ENCODE measurements at places on chromosomes 1 and 21.

- DNase-seq = no peak
Observed at GRCh38 chr1:118504221-118504644, 319.2 kb upstream of the SPAG17 start.

DNA sequence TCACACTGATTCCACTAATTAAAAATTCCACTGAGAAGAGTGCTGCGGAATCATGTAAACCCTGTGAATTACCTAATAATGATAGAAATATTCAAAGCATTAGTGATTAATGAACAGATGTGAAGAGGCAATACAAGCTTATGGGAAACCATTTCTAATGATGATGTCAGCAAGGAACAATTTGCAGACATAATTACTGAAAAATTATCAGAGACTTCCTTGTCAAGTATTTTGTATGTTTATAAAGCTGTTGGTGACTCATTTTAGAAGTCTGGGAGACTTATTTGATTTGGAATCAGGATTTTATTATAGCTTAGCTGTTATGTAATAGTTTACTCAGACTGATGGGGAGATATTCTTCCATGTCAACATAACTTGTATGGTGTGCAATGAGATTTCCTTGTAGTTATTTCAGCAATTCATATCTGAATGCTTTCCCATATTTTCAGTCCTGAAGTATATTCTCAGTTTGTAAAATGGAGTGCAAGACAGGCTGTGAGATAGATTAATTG, 135.5 kb downstream of the TGFB2 start:
- no peak for DNase-seq

DNA sequence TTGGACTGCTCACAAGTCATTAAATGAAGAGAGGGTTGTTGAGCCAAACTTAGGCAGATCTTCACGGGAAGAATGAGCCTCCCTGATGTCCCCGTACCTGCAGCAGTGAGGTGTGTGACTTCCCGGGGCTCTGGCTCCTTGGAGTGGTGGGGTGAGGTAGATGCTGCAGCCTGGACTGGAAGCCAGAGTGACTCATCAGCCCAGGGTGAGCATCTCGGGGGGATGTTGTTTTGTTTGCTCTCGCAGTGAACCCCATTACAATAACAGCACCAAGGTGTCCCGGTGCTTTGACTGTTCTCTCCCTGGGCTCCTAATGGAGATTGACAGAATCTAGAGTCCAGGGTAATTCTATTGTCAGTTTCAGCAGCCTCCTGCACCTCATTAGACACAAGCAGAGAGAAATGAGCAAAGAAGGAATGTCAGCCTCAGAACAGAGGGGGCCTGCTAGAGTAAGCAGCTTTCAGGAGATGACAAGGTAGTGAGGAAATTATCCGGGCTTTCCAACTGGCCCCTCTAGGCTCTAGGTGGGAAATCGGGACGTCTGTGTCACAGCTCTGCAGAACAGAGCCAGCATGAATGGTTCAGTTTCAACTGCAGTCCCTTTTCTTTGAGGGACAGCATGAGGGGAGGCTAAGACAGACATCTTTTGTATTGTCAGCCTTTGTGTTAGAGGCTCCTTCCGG, 36.0 kb upstream of the LRRN2 start:
- DNase-seq = no peak

DNA sequence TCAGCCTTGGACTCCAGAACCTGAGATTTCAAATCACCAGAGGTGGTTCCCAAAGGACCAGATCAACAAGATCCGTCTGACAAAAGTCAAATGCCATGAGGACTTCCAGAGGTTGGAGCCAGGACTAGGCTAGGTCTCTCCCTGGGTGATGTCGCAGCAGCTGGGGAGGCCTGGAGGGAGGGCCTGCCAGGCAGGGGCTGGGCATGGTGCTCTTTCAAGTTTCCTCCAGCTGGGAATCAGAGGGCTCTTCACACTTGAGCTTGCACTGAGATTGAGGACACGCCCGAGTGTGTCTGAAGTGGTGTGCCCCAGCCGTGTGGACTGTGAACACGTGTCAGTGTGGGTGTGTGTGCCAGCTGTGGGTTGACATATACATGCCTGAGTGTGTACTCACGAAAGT, 21.3 kb upstream of the RSPO1 start:
- no peak for DNase-seq

DNA sequence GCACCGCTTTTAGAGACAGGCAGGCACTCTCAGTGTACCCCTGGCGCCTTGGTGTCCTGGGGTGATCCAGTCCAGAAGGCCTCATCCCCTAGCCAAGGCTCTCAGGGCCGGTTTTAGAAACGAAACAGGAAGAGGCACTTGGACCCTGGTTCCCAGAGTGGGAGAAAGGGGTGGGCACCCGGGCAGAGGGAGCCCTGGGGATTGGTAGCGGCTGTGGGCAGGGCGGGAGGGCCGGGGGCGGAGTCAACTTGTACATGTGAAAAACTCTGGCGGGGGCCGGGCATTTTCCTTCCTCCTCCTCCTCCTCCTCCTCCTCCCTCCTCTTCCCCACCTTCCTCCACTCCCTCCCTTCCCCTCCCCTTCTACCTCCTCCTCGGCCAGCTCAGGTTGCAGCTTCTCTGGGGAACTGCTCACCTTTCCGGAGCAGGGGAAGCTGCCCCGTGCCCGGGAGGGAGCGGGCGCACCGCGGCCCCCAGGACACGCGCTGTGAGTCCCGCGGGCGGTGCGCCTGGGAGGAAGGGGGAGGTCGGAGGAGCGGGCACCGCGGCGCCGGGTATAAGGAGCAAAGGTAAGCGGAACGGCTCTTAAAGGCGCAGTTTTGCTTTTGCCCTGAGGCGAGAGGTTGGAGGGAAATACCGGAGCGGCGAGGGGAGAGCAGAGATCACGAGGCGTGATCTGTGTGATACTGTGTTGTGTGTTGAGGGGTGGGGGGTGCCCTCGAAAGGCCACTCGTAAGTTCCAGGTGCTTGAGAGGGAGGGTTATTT, at the start of gene CDK18:
CDK18 (plus strand) TSS at position 359 of the 765 bp plus-strand sequence. CDS start 18,499 bp downstream, outside the sequence.
- no peak for DNase-seq

DNA sequence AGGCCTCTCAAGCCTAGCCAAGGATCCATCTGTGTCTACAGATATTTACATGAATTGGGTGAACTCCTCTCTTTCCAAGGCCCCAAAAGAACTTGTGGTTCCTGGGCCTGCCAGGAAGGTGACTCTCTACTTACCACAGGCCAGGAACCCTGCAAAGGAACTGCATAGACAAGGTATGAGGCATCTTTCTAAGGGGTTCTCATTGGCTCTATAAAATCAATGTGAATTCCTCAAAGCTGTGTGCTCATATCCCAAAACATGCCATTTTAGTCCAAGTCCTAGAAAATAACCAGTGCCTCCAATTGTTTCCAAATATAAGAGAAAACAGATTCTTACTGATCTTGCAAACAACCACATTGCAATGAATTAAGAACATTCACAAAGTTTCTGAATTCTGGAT, 39.9 kb upstream of the RGL1 start:
- DNase-seq = no peak

GRCh38 chr1:30757352-30758120, at the start of gene LAPTM5:
LAPTM5 (minus strand) TSS chr1:30757774; CDS start chr1:30757745, 29 bp downstream.
- DNase-seq = no peak

- no peak for DNase-seq
Observed at GRCh38 chr1:33381977-33382376, 48.9 kb downstream of the PHC2 start.

- DNase-seq = no peak
Observed at GRCh38 chr1:55246331-55246730, 31.2 kb upstream of the USP24 start.

- no peak for DNase-seq
Observed at GRCh38 chr21:43935711-43936110, 70.7 kb downstream of the AGPAT3 start.

- DNase-seq = no peak
Observed at GRCh38 chr1:8077120-8077573, 51.0 kb upstream of the ERRFI1 start.

DNA sequence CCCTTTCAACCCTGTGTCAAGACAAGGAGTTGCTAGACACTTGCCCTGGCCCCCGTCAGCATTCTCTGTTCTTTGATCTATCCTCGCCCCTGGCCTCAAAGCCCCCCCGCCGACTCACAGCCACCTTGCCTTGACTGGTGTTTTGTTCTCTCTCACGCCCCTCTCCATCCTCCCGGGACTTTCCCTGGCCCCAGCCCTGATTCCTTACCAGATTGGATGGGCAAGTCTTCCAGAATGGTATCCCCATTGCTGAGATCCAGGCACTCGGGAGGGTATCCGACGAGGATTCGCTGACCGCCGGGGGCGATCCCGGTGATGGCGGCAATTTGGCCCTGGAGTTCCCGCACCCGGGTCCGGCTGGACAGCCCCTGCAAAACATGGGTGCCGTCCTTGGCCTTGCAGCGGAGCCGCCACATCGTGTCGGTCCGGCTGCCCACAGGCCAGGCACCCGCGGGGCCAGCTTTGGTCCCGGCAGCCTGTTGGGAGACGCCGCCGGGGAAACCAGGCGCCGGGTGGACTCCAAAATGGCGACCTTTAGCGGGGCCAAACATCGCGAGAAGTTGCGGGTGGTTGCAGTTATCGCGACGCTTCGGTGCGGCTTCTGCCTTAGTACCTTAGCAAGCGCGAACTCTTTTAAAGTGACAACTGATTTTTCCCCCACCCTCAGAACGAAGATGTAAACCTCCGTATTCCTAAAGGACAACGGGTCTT, 373 bp downstream of the YOD1 start:
- DNase-seq = peak; percentile 73

GRCh38 chr1:148334339-148335130, 148.6 kb downstream of the PPIAL4G start:
- peak; percentile 56 for DNase-seq

DNA sequence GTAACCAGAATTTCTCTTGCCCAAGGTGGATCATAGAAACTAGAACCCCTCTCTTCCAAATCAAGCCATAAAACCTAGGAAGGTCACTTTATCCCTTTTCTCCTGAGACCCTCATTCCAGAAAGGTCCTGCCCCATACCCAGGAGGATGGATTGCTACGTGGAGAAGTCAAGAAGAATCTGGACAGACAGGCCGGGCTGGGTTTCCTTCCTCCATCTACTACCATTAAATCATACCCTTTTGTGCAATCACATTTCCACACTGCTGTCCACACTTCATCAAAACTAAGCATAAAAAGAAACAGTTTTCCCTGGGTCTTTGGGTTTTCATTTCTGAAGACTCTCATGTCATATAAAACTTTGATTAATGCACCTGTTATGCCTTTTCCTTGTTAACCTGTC, 65.4 kb downstream of the C21orf91 start:
- no peak for DNase-seq

DNA sequence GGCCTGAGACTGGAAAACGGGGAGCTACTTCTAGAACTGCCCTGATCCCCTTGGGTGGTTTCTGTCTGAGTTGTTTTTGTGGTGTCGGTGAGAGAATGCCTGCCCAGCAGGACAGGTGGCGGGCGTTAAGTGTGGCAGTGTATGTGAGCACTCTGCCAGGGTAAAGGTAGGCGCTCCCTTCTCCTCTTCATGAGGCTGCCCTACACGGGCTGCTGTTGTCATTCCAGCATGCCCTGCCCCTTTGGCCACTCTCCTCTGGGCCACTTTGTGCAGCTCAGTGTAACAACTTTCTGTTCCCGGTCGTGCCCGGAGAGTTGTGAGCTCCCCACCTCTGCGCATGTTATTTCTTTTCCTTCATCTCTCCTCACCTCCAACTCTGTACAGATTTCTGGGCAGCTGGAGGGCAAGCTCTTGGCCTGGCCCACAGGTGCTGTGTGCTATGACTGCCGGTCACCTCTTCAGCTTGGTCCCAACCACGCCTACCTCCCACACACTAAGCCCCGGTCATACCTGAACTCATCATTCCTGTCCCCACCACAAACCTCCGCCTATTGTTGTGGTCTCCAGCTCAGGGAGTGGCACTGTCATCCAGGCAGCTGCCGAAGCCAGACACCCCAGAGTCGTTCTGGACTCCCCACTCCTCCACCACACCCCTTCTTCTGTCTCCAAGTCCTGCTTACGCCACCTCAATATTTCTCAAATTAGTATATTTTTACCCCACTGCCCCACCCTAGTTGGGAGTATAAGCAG, 69.0 kb downstream of the GADD45A start:
- DNase-seq = no peak

GRCh38 chr1:3548156-3548893, 63.0 kb downstream of the MEGF6 start:
- DNase-seq = no peak

GRCh38 chr1:208121813-208122364, 122.3 kb downstream of the PLXNA2 start:
- DNase-seq = no peak

GRCh38 chr1:59680044-59680443, 134.7 kb upstream of the HOOK1 start:
- no peak for DNase-seq
